ENCODE measurements at places on chromosomes 7 and 10. TPM values are rescaled to one million over a fixed set of nuclear protein-coding genes. Genes with fewer than 3 reads are reported as not detected.

BAMBI gene
- 13.3 TPM for total RNA-seq

ITPRID1 gene
- total RNA-seq = not detected

LRMDA gene
- total RNA-seq = 19.4 TPM

- H3K4me1 ChIP-seq = no peaks in the 10 kb centered on the region
- DNase-seq = no peak
- no peak overlapping the region for H3K4me3 ChIP-seq
- H3K36me3 ChIP-seq = no peaks in the 10 kb centered on the region
Measured at GRCh38 chr10:126243971-126244370, 144.3 kb downstream of the ADAM12 start.

GRCh38 chr7:108533712-108534111 is 7.8 kb upstream of the PNPLA8 start:
- peaks cover 5% of the 10 kb centered on the region for H3K4me1 ChIP-seq
- H3K36me3 ChIP-seq = no peaks in the 10 kb centered on the region
- no peak for DNase-seq
- no peak overlapping the region for H3K27ac ChIP-seq

DNA sequence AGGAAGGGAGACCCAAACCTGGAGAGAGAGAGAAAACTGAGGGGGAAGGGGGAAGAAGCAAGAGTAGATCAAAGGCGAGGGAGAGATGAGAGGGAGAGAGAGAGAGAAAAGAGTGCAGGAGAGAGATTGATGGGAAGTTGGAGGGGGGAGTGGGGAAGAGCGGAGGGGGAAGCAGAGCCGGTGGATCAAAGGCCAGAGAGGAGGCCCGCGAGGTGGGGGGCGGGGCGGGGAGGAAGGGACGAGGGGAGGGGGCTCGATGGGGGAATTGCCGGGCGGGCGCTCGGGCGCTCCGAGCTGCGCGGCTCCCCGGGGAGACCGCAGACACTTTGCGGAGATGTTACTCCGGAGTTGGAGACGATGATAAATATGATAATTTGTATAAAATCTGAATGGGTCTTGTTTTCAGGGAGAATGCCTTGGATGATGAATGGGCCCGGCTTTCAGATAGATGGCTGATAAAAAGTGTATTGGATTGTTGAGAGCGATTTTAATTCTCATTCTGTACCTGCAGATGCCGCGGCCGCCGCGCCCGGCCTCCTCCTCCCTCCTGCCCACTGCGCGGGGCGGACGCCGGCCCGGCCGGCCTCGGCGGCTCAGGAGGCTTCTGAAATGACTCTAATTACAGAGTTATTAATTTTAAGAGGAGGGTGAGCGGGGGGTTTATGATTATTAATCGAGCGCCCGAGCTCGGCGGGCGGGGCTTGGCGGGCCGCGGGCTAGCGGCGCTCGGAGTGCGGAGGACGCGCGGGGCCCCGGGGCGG is 21.4 kb upstream of the PAX2 start:
- no peak overlapping the region for H3K27ac ChIP-seq
- DNase-seq = no peak
- H3K4me1 ChIP-seq = peaks cover 16% of the 10 kb centered on the region
- peaks cover 6% of the 10 kb centered on the region for H3K36me3 ChIP-seq
- peaks cover 20% of the 10 kb centered on the region for H3K27me3 ChIP-seq

- H3K27ac ChIP-seq = no peak overlapping the region
- H3K36me3 ChIP-seq = peaks cover 11% of the 10 kb centered on the region
- H3K4me3 ChIP-seq = no peak overlapping the region
- no peak for DNase-seq
- H3K4me1 ChIP-seq = peaks cover 4% of the 10 kb centered on the region
Measured at GRCh38 chr7:5041047-5041446, 4.6 kb upstream of the RBAK start.

DNA sequence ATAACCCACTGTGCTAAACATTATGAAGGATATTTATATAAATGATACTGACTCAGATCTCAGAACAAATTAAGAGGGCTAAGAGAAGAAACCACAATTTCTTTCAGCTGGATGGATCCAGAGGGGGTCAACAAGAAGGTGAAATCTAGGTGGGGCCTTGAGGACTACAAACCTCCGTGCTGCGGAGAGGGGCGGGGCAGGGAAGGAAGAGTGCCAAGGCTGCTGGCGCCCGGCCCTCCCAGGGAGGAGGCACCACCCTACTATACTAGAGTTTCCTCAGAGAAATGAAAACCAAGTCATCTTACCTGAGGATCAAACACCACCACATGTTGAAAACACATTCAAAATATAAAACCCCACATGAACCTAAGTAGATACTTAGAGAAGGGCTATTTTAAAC is 29.3 kb upstream of the CRYGN start:
- no peak overlapping the region for H3K27ac ChIP-seq
- no peak for DNase-seq
- H3K27me3 ChIP-seq = peaks cover 15% of the 10 kb centered on the region
- H3K4me1 ChIP-seq = peaks cover 24% of the 10 kb centered on the region
- H3K4me3 ChIP-seq = no peak overlapping the region
